Heart left ventricle (tissue), 16 donors: ENCODE measurements at places on chromosomes 4 and X. TPM values are rescaled to one million over a fixed set of nuclear protein-coding genes. Genes with fewer than 3 reads are reported as not detected.

Gene WDFY3
- 14.2 TPM for polyA plus RNA-seq

Gene CFAP47
- polyA plus RNA-seq = not detected

- H3K27me3 ChIP-seq = no peaks in the 10 kb centered on the region
- no peak overlapping the region for H3K4me3 ChIP-seq
- H3K4me1 ChIP-seq = peaks cover 14% of the 10 kb centered on the region
- H3K36me3 ChIP-seq = peaks cover 14% of the 10 kb centered on the region
- no peak overlapping the region for H3K27ac ChIP-seq
Observed at GRCh38 chr4:84750960-84751283, 168.0 kb downstream of the CDS1 start.

GRCh38 chr4:152095701-152096070, 334.9 kb upstream of the GATB start:
- H3K27ac ChIP-seq = no peak overlapping the region
- H3K4me3 ChIP-seq = no peak overlapping the region
- no peaks in the 10 kb centered on the region for H3K27me3 ChIP-seq

DNA sequence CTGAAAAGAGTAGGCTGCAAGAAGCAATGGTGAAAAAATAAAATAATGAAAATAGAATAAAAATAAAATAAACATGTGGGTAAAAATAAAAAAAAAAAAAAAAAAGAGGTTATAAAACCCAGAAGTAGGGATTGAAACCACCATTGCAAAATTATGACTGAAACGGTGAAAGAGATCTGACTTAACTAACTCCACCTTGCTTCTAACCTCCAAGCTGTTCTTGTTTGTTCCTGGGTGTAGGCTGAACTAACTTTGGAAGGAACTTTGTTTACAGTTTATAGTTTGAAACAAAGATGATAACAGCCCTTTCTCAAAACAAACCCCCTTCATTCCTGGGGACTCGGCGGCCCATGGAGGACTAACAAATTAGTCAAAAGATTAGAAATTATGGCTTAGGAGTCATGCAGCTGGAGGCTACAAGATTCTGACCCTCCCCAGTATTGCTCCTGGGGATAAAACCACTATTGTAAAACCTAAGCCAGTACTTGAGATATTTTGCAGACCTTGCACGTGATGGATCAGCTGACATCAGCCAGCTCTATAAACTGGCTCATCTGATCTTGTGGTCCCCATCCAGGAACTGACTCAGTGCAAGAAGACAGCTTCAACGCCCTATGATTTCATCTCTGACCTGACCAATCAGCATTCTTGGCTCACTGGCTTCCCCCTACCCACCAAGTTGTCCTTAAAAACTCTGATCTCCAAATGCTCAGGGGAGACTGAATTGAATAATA, 30.4 kb downstream of the DDX60L start:
- H3K4me1 ChIP-seq = no peaks in the 10 kb centered on the region
- no peaks in the 10 kb centered on the region for H3K27me3 ChIP-seq
- no peaks in the 10 kb centered on the region for H3K36me3 ChIP-seq
- DNase-seq = peak; percentile 47
- no peak overlapping the region for H3K27ac ChIP-seq
